RWPE2 (cell line): ENCODE measurements at places on chromosomes 7 and 10.

DNA sequence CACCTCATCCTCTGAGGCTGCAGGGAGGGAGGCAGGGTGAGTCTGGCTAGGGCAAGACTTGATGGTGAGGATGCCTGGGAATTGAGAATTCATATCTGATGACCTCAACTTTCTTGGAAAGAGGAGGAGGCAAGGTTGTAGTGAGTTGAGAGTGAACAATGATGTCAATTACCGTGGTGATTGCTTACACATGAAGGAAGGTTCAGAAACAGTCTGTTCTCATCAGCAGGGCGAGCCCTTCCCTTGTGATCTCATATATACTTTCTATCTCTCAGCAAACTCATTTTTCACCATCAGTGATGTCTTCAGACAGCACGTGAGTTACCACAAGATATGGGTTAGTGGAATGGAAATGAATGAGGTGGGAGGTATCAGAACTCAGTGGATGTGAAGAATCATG lies 20.1 kb upstream of the COL13A1 start:
- DNase-seq = no peak

- DNase-seq = no peak
These were observed 86.5 kb downstream of the PLXNA4 start for GRCh38 chr7:132489776-132490237.

DNA sequence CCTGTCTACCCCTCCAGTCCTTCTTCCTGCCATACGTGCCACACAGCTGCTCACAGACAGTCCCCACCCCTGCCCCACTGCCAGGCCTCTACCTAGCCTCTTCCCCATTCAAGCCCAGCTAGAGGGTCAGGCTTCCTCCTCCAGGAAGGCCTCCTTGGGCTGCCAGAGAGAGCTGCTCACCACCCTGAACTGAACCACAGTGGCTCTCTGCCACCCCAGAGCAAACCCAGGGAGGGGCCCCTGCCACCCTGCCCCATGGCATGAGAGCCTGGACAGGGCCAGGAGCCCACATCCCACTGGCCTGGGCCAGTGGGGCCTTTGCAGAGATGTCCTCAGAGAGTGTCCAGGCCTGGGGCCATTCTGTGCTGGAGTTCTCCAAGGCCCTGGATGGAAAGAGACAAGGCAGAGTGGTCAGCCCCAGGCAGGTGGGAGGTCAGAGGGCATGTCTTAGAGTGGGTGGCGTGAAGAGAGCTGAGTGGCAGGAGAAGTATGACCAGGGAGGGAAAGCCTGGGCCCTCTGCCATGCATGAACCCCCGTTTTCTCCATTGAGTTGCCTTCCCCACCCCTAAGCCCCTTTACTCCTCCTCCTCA lies 40.4 kb downstream of the TMEM270 start:
- DNase-seq = no peak

DNA sequence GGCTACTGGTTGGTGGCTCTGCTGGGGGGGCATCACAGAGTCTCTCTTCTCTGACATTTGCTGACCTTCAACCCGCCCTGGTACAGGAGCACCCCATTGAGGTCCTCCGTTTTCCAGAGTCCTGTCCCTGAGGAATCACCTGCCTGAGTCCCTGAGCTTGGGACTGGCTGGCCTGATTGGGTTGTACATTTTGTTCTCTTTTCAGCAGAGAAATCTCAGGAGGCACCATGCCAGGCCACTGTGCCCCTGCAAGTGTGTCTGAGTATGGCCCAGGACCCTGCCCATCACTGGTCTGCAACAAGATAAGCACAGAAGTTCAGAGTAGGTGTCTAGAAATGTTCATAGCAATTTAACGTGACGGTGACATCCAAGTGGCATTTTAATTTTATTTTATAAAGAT lies 131.2 kb downstream of the CUX1 start:
- peak; percentile 33 for DNase-seq

DNA sequence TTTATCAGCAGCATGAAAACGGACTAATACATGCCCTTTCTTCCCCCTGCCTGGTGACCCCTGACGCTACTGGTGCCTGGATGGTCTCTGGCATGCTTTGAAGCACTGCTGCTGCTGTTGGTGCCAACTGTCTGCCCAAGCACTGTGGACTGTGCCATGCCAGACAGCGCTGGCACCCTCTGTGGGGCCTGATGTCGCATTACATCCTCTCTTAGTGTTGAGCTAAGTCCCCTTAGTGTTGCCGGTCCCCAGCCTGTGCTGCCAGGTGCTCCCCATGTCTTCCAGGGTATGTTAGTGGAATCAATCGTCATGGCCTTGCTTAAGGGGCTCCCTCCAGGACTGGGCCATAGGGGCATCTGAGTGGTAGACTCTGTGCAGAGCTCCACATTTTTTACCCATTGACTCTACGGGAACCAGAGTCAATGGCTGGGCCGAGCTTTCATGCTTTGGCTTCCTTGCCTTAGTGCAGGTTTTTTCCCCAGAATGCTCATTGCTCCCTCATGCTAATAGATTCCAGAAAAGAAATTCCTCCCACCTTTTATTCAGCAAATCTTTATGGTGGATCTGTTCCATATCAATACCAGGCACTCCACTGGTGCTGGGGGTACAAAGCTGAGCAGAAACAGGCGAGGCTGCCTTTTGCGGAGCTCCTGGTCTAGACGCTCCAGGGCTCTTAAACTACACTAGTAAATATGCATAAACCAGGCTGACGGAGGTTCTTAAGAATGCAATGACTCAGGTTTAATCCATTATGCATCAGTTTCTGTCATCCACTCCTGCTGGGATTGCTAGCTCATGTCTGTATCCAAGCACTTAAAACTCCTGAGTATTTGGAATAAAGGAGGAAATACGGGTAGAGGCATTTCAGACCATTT lies 21.8 kb upstream of the MRC1 start:
- DNase-seq = no peak
